A172 (cell line): ENCODE measurements at places on chromosomes 11 and 22.

DNA sequence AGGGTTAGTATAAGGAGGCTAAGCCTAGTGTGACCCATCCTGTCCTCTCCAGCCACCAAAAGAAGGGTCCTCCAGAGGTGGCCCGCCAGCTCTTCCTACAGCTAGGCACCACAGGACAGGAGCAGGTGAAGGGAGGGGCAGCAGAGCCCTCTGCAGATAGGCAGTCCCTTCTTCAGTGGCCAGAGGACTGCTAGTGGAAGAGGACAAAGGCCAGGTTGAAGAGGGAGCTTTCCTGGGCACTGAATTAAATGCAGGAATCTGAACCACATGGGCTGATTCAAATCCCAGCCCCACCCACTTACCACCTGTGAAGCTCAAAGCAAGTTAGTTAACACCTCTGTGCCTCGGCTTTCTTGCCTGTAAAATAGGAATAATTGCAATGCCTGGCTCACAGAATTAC lies 409.5 kb downstream of the NXPE2 start:
- DNase-seq: no peak

DNA sequence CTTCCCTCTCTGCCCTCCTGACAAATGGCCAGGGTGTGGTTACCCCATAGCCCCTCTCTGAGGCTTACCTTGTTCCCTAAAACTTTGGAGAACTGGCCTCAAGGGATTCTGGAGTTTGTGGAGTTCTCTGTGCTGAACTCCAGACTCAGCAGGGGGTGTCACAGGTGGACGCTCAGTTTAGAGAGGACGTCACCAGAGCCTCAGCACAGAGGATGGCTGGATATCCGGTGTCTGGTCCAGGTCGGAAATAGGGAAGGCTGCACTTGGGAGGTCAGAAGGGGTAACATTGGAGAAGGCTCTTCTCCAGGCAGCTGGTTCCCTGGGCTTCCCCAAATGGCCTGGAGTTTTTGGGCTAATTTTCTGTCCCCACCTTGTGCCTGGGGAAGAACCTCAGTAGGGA lies 64.2 kb downstream of the ADAMTS15 start:
- DNase-seq: no peak

DNA sequence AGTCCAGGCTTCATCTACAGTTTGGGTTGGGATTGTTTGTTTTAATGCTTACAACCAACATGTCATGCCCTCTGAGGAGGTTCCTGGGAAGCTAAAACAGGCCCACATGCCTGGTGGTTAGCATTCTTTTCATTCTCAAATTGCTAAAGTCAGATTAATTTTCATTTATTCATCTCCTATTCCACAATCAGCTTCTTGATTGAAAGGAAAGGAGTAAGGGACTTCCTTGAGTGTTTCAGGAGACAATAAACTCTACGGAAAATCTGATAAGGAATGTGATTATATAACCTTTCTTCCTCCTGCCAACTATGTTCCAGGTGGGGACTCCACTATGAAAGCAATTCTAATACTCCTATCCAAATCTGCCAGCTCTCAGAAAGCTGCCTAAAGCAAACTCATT lies 30.8 kb downstream of the MRTFA start:
- DNase-seq: no peak

- no peak for DNase-seq
These were observed 36.8 kb downstream of the YAP1 start for GRCh38 chr11:102147015-102147414.

GRCh38 chr11:27532652-27533325 lies 26.2 kb upstream of the LIN7C start:
- no peak for DNase-seq

- no peak for DNase-seq
These were observed 3.6 kb upstream of the ZDHHC8 start for GRCh38 chr22:20127869-20128618.
